ENCODE measurements at places on chromosomes 7 and 10. TPM values are rescaled to one million over a fixed set of nuclear protein-coding genes. Genes with fewer than 3 reads are reported as not detected.

The NODAL gene
- not detected for total RNA-seq

The LMBR1 gene
- total RNA-seq: 79.6 TPM

The TRPV6 gene
- 0.26 TPM for total RNA-seq

The STEAP4 gene
- 3.9 TPM for total RNA-seq

The TMEM196 gene
- total RNA-seq: not detected

The ITIH5 gene
- total RNA-seq: not detected

The C10orf105 gene
- not detected for total RNA-seq

The HYAL4 gene
- total RNA-seq: under 0.01 TPM

The GCC1 gene
- 72.8 TPM for total RNA-seq

The CALHM1 gene
- not detected for total RNA-seq

DNA sequence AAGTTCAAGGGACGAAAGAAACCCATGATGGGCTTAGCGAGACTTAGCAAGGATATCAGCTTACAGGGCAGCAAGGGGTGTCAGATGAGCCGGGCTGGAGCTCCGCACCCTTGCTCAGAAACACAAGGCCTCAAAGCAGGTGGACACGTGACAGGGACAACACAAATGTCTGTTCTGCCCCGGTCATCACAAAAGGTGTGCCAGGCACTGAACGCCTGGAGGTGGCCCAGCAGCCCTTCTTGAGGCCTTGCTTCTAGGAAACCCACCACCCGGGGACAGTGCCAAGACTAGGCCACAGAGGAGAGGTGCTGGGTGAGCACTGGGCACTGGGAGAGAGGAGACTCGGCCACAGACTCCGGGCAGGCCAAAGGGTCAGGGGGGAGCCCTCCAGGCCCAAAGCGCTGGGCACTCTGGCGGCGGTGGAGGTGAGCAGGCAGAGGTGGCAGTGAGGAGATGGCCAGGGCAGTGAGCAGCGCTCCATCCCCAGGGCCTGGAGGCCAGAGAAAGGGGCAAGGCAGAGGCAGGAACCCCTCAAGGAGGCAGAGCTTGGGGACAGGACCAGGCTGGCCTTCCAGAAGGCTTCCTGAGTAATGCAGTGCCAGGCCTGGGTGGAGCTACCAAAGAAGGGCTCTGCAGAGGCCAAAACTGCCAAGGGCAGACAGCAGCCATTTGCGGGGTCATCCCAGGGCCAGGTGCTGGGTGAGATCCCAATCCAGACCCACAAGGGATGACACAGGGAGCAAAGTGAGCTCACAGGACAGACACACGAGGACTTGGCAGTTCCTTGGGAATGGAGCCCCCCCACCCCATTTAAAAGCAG, 22.7 kb downstream of the EBF3 start:
- DNase-seq: no peak

GRCh38 chr7:47318395-47319182, 263.3 kb downstream of the TNS3 start:
- DNase-seq: no peak

DNA sequence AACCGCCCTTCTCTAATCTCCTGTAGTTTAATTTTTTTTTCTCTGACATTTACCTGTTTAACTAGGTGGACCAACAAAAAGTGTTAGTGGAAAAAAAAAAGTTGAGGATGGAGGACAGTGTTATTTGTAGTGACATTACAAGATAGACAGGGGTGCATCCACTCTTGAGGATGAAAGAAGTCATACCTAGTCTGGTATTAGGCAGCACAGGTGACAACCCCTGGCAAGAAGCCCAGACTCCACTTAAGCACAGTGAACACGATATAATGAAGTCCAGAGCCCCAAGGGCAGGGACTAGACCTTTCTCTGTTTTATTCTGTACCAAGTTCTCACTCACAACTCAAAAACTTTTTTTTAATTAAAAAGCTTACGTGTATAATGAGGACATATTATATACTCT, 268.4 kb downstream of the GPR37 start:
- DNase-seq: no peak

DNA sequence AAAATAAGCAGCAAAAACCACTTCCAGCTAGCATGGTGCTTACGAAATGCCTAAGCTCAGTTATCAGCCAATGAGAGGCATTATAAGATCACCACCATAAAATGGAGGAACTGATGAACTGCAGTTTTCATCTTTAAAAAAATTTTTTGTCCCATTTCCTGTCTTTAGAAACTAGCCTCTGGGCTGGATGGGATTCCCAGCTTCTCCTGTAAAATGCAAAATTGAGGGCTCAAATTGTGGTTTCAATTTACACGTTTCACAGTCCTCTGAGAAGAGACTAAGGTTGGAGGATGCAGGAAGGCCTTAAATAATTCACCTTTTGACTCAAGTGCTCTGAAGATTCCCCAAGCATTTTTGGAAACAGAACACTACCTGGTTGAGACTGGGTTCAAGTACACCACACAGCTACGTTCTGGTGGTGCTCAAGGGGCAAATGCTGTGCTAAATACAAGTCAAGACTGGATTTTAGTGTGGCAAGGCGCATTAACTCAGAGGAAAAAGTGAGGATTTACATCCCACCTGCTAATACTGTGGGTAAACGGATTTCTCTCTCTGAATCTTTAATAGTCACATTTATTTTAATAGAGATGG, 951 bp downstream of the ZNF25 start:
- DNase-seq: peak; percentile 12

DNA sequence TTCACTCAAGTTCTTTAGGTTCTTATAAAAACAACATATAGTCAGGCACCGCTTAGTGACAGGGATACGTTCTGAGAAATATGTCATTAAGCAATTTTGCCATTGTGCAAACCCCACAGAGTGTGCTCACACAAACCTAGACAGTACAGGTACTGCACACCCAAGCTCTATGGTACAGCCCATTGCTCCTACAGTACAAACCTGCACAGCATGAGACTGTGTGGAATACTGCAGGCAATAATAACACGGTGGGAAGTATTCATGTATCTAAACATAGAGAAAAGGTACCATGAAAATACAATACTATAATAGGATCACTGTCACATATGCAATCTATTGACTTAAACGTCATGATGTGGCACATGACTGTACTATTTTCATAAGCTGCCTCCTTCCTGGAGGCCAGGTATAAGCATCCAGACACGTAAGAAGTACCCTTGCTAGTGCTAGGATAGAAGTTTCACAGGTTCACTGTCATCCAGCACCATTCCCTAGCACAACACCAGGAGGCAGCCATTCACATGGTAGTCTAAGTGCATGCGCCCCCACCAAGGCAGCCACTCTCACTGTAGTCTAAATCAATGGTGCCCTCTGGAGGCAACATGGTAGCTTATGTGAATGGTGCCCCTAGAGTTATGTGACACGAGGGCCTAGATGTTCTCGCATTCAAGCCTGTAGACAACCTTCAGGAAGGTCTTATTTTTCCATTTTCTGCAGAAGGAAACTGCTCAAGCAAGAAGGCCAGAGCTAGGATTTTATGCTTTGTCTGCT, 98.5 kb downstream of the ARHGAP22 start:
- DNase-seq: peak; percentile 48

- no peak for DNase-seq
These were observed 223.1 kb downstream of the REEP3 start for GRCh38 chr10:63744060-63744941.

- peak; percentile 52 for DNase-seq
These were observed 29.3 kb upstream of the ADD3 start for GRCh38 chr10:109978481-109978880.

GRCh38 chr10:88994019-88994418, 3.4 kb downstream of the FAS start:
- DNase-seq: peak; percentile 48

DNA sequence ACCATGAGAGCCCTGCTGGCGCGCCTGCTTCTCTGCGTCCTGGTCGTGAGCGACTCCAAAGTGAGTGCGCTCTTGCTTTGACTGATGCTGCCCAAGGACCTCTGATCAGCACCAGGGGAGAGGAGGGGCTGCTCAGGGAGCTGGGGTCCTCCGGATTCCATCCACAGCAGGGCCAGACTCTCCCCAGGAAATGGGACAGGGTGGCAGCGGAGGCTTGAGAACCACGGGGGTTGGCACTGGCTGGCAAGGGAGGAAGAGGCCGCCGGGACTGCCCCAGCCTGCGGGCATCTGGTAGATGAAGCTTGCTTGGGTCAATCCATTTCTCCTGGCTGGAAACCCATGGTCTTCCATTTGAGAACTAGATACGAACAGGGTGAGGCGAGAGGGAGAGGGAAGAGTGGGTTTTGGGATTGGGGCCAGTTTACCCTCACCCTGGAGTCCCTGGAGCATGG, 647 bp downstream of the PLAU start:
- no peak for DNase-seq

GRCh38 chr10:11511321-11511720, 100.1 kb downstream of the USP6NL start:
- DNase-seq: no peak

DNA sequence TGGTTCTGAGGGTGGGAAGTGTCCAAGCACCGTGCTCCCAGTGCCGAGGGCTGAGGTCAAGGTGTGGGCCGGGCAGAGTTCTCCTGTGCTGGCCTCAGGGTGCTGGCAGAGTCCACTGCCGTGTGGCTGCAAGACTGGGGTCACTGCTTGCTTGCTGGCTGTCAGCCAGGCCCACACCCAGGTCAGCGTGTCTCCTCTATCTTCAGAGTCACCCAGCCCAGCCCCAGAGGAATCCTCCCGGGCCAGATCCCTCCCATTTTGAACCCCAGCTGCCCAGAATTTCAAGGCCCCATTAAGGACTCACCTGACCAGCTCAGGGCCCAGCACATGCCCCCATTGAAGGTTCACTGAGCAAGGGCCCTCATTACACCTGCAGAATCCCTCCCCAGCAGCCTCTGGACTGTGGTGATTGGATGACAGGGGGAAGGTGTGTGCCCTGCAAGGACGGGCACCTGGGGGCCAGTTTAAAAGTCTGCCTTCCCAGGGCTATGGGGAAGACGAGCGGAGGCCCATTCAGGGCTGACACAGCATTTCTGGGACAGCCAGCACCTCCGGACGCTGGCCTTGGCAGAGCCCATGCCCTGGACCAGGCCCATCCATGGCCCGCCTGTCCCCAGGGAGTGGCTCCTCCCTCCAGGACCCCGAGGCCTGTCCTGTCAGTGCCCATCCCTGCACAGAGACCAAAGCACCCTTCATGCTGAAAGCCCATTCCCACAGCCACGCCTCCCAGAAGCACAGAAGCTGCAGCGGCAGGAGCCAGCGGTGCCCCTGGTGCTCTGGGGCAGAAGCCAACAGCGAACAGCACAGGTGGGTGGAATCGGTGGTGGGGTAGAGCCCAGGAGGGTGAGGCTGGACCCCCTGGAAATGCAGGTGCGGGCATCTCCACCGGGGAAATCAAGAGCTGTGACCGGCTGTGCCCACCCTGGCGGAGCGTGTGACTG, 45.1 kb upstream of the PPP2R2D start:
- DNase-seq: no peak

DNA sequence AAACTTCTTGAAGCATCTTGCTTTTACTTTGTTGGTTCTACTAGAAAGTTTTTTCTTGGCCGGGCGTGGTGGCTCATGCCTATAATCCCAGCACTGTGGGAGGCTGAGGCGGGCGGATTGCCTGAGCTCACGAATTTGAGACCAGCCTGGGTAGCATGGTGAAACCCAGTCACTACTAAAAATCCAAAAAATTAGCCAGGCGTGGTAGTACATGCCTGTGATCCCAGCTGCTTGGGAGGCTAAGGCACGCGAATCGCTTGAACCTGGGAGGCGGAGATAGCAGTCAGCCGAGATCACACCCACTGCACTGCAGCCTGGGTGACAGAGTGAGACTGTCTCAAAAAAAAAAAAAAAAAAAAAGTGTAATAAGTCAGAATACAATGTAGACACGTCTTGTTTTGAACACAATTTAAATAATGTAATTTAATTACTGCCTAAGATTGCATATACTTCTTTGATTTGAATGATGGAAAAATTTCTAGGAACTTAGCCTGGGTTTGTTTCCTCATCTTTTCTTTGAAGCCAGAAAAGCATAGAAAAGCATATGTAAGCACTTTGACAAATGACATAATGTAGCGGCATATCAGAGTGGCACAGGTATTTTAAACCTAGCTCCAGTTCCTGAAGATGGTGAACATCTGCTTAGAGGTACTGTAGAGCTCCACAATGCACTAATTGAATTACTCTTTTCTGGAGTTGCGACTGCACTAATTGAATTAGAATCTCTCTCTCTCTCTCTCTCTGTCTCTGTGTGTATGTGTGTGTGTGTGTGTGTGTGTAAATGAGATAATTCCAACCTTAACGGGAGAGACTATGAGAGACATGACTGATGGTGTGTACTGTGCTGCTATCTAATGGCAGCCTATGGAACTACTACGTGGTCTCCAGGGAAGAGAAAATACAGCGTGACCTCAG, 87.8 kb downstream of the BTRC start:
- DNase-seq: peak; percentile 73

DNA sequence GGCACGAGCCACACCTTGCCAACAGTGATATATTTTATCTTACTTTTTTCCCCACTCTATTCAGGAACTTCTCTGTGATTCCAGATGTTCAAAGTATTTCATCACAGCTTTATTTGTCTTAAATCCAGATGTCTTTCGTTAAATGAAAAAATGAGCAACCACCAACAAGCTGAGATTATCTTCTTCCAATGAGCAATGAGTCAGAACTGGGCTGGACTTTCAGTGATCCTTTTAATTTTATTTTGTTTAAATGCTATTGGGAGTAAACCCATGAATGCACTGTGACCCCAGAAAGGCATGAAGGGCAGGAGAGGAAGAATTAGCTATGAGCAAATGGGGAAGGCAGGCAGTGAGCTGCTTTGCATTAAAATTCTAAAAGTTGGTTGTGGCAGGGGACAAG, 77.6 kb upstream of the IMMP2L start:
- DNase-seq: no peak

GRCh38 chr7:143248761-143249354, 14.4 kb upstream of the GSTK1 start:
- DNase-seq: no peak

GRCh38 chr7:138755331-138755747, 42.5 kb upstream of the TMEM213 start:
- DNase-seq: no peak
